Astrocyte (in vitro differentiated cells and primary cell): ENCODE measurements at places on chromosomes 2 and 18. TPM values are rescaled to one million over a fixed set of nuclear protein-coding genes. Genes with fewer than 3 reads are reported as not detected.
A peak's percentile ranks its signal among the peaks of the same experiment; 100 is the strongest.

GGCX gene
- total RNA-seq = 79.0 and 94.6 TPM in 2 replicates

GRCh38 chr2:73984203-73984921, at the start of gene TET3:
TET3 (plus strand) TSS chr2:73984910; CDS start chr2:73986404, 1,494 bp downstream.
- no peak for DNase-seq

RUFY4 gene
- total RNA-seq = not detected in 2 replicates

GRCh38 chr18:68152770-68153169, 562.1 kb downstream of the TMX3 start:
- DNase-seq = no peak

- DNase-seq = peak; percentile 99
These were observed 487.4 kb upstream of the ZEB2 start for GRCh38 chr2:145007093-145007959.

GPR35 gene
- total RNA-seq = 0.72 and 0.82 TPM in 2 replicates

GBX2 gene
- total RNA-seq = 1.2 and 1.8 TPM in 2 replicates

DNA sequence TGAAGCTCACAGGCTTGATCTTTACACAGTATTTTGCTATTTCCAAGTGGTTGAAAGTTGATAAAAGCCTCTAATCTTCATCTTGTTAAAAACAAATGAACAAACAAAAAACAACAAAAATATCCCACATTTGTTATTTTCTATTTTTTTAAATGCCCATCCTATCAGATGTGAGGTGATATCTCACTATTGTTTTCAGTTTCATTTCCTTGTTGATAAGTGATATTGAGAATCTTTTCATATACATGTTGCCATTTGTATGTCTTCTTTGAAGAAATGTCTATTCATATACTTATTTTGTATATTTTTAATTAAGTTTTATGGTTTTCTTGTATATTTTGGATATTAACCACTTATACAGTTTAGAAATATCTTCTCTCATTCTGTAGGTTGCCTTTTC, 175.8 kb downstream of the CALCRL start:
- DNase-seq = no peak

GRCh38 chr2:238165288-238165921, 6.6 kb downstream of the ERFE start:
- no peak for DNase-seq

DUSP2 gene
- 0.84 and 0.95 TPM in 2 replicates for total RNA-seq

DNA sequence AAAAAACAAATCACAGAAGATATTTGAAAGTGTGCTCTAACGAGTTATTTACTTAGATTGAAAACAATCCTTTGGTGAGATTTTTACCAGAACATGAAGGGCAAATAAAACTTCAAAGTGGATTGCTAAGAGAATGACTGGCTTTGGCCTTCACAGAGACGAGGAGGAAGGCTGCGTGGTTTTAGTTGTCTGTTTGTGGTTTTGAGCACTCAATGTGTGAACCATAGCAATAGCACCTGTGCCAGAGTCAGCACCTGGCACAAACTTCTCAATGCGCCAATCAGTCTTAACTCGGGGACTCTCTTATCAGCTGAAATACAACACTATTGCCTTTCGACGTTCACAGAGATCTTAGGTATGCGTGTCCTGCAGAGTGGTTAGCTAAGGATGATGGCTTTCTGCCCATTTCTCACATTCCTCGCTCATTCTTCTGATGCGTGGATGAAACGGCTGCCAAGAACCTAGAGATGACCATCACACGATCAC, 70.0 kb downstream of the MBP start:
- peak; percentile 97 for DNase-seq

DNA sequence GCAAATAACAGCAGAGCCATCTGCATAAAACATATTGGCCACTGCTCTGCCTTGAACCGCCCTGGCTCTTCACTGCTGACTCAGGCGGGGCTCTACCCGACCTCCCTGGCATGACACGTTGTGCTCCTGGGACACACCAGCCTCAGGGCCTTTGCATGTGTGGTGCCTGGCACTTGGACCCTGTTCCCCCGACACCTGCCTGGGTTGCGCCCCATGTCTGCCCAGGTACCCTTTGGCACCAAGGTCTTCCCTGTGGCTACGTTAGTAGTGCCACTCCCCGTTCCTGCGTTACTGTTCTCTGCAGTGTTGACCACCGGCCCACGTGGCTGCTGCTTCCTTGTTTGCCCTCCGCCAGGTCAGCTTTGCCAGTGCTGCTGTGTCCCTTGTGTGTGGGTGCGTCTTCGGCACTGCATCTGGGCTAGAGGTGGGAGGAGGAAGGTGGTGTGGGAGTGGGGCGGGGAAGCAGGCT, 20.3 kb downstream of the ATG4B start:
- DNase-seq = no peak

MOGAT1 gene
- total RNA-seq = not detected in 2 replicates

POU3F3 gene
- 0.09 TPM in 1 of 2 replicates, not detected in the other for total RNA-seq

GRCh38 chr18:27887287-27887686, 289.6 kb downstream of the CDH2 start:
- DNase-seq = no peak
